ENCODE measurements at places on chromosomes 1 and 21. TPM values are rescaled to one million over a fixed set of nuclear protein-coding genes. Genes with fewer than 3 reads are reported as not detected.

- no peaks in the 10 kb centered on the region for H3K36me3 ChIP-seq
- peaks cover 46% of the 10 kb centered on the region for H3K27me3 ChIP-seq
- no peak for DNase-seq
- H3K4me3 ChIP-seq = no peak overlapping the region
- H3K27ac ChIP-seq = no peak overlapping the region
- peaks cover 6% of the 10 kb centered on the region for H3K4me1 ChIP-seq
Measured at GRCh38 chr1:50111503-50111902, 2.8 kb downstream of the ELAVL4 start.

- H3K36me3 ChIP-seq = no peaks in the 10 kb centered on the region
- peaks cover 3% of the 10 kb centered on the region for H3K4me1 ChIP-seq
- no peak overlapping the region for H3K4me3 ChIP-seq
- no peak for DNase-seq
- H3K27me3 ChIP-seq = no peaks in the 10 kb centered on the region
Measured at GRCh38 chr1:171901245-171901644, 59.9 kb downstream of the DNM3 start.

GRCh38 chr1:169483500-169483966 is 2.2 kb downstream of the SLC19A2 start:
- H3K4me1 ChIP-seq = peaks cover 43% of the 10 kb centered on the region
- no peak overlapping the region for H3K4me3 ChIP-seq
- no peak for DNase-seq
- no peak overlapping the region for H3K27ac ChIP-seq
- no peaks in the 10 kb centered on the region for H3K27me3 ChIP-seq

DNA sequence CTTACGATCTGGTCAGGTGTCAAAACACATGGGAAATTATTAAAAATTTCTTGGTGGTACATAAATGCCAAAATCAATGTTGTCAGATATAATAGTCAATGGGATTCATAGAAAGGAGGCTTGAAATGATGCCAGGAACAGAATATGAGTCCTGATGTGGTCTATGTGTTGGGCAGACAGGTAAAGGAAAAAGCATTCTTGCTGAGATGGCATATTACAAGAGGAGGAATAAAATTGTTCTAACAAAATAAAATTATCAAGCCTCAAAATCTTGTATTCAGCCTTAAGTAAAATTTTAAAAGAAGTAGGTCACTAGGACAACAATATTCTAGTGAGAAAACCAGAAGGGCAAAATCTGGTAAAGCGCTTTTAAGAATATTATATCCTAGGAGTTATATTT is 30.9 kb upstream of the EDEM3 start:
- H3K4me3 ChIP-seq = no peak overlapping the region
- H3K27ac ChIP-seq = no peak overlapping the region
- H3K4me1 ChIP-seq = no peaks in the 10 kb centered on the region
- H3K27me3 ChIP-seq = no peaks in the 10 kb centered on the region

- no peak overlapping the region for H3K27ac ChIP-seq
- no peaks in the 10 kb centered on the region for H3K27me3 ChIP-seq
- no peaks in the 10 kb centered on the region for H3K4me1 ChIP-seq
- no peak for DNase-seq
- H3K4me3 ChIP-seq = no peak overlapping the region
Measured at GRCh38 chr1:174262349-174263241, 103.3 kb downstream of the RABGAP1L start.

DNA sequence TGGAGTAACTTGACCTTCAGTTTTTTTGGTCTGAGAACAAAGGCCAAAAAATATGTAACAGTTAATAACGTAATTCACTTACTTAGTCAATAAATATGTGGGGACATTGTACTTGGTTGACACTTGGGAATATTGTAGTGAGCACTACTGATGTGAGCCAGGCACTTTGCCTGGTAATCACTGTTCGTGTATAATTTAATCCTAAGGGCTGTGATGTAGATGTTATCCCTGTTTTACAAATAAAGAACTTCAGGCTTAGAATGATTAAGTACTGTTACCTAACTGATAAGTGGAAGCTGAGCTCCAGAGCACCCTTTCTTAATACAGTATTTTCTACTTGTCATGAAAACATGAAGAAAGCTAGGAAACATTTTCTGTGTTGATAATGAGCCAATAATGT is 28.0 kb downstream of the PTBP2 start:
- H3K4me1 ChIP-seq = peaks cover 6% of the 10 kb centered on the region
- no peaks in the 10 kb centered on the region for H3K27me3 ChIP-seq
- H3K36me3 ChIP-seq = peaks cover 50% of the 10 kb centered on the region
- no peak for DNase-seq
- H3K27ac ChIP-seq = no peak overlapping the region

DNA sequence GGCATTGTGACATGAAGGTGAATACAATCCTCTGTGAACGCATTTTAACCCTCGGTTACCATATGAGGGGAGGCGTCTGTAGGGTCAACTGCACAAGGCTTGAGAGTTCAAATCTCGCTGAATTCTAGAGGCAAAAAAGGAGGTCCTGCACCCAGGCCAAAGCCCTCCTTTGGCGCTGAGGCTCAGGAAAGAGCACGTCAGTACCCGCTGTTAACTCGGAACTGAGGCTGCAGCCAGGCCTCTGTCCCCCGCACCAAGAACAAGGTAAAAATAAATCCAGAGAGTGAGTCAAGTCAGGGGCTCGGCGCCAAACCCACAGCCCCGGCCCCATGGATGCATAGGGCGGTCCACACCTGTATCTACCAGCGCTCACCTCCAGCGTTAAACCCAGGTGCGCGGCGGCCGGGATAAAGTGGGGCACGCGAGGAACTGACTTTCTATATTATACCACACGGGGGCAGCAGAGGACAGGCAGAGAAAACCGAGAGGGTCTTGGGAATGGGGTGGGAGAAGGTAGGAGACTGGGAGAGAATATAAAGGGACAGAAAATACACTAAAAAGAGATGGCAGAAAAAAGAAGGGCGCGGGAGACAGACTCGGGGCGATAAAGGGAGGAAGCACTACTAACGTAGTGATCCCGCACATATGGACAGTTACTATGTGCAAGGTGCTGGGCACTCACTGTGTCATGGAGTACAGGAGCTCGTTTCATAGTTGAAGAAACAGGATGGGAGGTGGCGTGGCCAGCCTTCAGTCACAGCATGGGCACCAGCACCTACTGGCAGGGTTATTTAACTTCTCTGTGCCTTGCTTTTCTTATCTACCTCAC is 54.9 kb downstream of the DMRTA2 start:
- H3K27me3 ChIP-seq = peaks cover 39% of the 10 kb centered on the region
- no peak overlapping the region for H3K4me3 ChIP-seq
- H3K27ac ChIP-seq = no peak overlapping the region
- H3K4me1 ChIP-seq = no peaks in the 10 kb centered on the region

- DNase-seq = no peak
- peaks cover 10% of the 10 kb centered on the region for H3K27me3 ChIP-seq
- no peak overlapping the region for H3K27ac ChIP-seq
- no peaks in the 10 kb centered on the region for H3K4me1 ChIP-seq
- peaks cover 1% of the 10 kb centered on the region for H3K36me3 ChIP-seq
Measured at GRCh38 chr1:51061231-51061918, 40.7 kb upstream of the C1orf185 start.

DNA sequence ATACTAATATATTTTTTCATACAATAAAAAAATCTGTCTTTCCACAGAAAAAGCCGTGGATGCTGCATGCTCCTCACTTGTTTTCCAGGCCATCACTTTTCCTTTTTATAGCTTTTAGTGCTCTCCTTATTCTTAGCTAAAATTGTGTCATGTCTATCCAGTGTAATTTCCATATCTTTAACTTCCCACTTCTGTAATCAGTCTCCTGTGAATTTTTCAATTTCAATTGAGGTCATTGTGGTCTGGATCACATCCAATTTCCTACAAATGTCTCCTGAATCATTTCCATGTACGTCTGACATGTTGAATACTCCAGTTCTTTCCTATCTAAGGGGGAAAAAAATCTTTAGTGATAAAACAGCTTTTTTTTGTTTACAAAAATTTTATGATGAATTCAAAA is 838.2 kb upstream of the B3GALT2 start:
- H3K4me3 ChIP-seq = no peak overlapping the region
- no peak for DNase-seq
- no peak overlapping the region for H3K27ac ChIP-seq
- peaks cover under 1% of the 10 kb centered on the region for H3K36me3 ChIP-seq
- no peaks in the 10 kb centered on the region for H3K27me3 ChIP-seq

Gene SELENOF
- 128 TPM for total RNA-seq

Gene CRP
- not detected for total RNA-seq

Gene C1orf94
- total RNA-seq = not detected

Gene KIRREL1
- not detected for total RNA-seq

Gene PIK3CD
- 256 TPM for total RNA-seq
